Neural crest cell (in vitro differentiated cells): ENCODE measurements at places on chromosomes 7 and 10.

DNA sequence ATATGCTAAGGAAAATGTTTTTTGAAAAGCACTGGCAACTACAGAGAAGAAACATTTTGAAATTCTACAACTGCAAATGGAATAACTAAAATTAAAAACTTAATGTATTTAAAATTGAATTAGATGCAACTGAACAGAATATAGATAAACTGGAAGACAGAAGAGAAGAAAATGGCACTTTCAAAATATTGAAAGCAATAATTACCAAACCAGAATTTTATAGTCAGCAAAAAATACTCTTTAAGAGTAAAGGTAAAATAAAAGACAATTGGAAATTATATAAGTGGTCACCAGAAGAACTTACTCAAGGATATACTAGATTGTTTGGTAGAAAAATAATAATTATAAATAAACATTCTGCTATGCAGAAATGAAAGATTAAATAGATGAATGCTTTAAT lies 927.7 kb upstream of the ZWINT start:
- no peak for DNase-seq

DNA sequence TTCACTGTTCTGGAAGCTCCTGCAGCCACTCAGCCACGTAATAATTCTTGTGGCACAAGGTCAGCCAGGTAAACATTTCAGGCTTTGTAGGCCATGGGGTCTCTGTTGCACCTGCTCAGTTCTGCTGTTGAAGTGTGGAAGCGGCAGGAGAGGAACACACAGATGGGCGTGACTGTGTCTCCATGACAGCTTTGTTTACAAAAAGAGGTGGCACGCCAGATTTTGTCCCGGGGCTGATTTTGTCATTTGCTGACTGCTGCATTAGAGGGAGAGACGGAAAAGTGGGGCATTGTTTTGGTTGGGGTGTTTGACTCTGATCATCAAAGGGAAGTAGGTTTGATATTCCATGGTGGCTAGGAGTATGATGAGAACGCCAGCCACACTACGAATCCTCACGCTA lies 103.1 kb downstream of the PRKAG2 start:
- DNase-seq = no peak

GRCh38 chr10:126122881-126123280 lies 226.5 kb downstream of the FANK1 start:
- no peak for DNase-seq

GRCh38 chr10:133141958-133142340 lies 18.1 kb upstream of the KNDC1 start:
- DNase-seq = no peak

- no peak for DNase-seq
These were observed 198.9 kb downstream of the HDAC9 start for GRCh38 chr7:18694484-18694883.

- DNase-seq = no peak
These were observed 562.6 kb upstream of the GALNT17 start for GRCh38 chr7:70569335-70569819.
